ENCODE measurements at places on chromosomes 2 and 18. TPM values are rescaled to one million over a fixed set of nuclear protein-coding genes. Genes with fewer than 3 reads are reported as not detected.

GRCh38 chr2:15936277-15937104 lies 3.9 kb upstream of the MYCN start:
- no peak for DNase-seq

DNA sequence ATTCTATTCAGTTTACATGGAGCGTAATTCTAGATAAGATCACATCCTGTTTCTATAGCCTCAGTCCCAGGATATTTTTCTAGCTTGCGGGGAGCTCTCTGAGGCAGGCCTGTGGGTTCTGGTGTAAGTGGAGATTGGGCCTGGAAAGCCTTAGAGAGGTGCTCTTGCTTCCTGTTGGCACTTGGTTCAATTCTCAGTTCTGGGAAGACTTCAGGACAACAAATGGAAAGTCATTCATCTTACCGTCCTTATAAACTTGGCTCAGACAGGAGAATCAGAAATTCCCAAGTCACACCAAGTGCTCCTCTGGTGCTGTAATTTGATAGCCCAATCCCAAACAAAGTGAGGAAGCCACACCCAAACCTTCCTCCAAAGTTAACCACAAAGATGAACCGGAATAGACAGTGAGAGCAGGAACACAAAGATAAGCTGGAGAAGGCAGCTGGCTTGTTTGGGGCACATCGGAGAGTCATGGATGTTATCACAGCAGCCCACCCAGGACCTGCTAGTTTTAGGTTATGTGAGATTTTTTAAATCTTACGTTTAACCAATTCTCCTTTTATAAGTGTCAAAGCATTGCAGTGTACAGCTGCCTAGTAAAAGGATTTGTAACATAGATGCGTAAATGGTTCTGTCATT lies 144.3 kb upstream of the MAP3K20 start:
- peak; percentile 5 for DNase-seq

DNA sequence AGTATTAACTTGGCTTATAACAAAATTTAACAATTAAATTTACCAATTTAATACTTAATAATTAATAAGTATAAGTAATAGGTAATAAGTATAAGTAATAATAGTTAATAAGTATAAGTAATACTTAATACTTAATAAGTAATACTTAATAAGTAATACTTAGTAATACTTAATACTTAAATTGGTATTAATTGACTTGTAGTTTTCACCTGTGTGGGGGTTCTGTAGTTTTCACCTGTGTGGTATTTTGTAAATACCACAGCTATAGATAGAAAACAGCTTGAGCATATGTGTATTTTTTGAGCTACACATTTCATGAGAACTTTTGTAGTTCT lies 55.4 kb downstream of the MAPRE2 start:
- DNase-seq, result no peak

DNA sequence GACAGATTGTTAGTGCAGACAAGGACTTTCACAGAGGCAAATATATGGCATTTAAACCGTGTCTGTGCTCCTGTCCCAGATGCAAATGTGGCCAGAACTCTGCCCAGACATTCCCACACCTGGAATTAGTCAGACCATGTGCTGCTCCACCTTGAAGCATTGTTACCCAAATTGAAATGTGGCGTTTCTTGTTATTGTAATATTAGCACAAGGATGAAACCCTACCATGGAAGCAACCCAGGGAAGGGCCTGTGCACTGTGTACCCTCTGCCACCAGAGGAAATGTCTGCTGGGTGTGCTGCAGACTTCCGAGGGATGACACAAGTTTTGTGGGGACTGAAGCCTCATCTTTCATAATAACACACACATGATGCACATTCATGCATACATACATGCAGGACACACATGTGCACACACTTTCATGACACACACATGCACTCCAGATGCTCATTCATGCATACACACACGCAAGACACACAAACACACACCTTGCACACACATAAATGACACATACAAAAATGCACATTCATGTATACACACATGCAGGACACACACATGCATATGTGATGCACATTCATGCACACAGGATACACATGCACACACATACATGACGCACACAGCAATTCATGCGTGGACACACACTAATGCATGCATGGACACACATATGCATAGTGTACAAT lies 133.2 kb upstream of the SNTG2 start:
- no peak for DNase-seq

- no peak for DNase-seq
These were observed 111.5 kb upstream of the THSD7B start for GRCh38 chr2:136653861-136654260.

DNA sequence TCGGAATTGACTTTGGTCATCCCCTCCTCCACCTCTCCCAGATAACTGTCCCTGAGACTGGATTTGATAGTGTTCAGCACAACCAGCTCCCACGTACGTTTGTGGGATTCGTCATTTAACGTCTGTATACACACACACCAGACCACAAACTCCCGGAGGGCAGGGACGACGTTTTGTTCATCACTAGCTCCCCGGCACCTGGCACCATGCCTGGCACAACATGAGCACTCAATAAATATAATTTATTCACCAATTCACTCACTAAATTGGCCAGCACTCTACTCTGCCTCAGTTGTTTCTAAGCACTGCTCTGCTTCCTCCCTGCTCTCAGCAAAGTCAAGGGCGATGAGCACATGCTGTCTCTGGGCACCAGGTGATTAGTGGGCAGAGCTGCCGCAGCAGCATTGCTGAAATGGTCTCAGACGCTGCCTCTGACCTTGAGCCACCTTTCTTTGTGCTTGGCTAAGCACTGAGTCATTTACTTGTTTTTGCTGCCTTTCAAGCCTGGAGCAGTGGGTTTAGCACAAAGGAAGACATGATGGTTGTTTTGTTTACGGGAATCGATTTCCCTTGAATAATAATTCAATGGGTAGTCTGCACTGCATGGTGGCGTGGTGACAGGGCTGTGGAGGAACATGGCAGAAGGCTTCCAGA lies 19.3 kb upstream of the LOXHD1 start:
- no peak for DNase-seq

SERPINB11 gene
- not detected for total RNA-seq
